ENCODE measurements at places on chromosomes 7 and 10.

DNA sequence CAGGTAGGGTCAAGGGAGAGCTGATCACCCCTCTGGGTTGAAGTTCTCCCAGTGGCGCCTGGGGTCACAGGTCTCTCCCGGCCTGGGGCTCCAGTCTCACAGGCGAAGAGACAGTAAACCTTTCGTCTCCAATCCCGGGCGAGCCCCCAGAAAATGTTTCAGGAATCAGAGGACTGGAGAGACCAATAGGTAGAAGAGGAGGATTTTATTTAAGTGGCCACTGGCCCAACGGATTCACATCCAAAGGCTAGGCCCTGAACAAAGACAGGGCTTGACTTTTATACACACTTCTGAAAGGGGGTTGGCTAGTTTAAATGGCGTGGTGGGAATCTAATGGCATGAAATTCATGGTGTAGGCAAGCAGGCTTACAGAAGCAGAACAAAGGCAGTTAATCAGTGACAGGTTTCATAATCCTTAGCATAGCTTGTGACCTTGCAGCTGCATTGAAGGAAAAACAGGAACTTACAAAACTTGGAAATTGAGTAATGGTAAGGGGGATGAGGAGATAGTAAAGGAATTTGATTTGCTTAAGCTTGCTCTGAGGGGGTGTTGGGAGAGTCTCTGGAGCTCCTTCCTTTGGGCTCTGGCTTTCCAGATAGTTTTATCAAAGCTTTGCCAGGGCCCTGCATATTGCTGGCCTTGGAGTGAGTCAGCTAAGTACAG, 105.5 kb downstream of the TRIM24 start:
- peak; percentile 44 for DNase-seq

DNA sequence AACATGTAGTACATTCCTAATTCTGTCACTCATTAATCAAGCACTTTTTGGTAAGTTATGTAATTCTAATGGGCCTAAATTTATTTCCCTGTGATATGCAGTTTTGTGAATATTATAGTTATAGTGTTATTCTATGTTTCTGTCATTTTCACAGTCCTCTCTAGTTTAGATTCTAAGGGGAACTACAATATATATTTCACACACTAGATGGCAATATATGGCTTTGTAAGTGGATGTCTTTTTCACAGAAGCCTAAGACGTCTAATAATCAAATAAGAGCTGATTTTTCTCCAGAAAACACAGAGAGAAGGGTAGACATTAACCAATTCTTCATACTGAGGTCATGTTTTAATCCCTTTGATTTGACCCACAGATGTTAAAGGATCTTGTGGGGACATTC, 18.0 kb downstream of the RNLS start:
- DNase-seq = no peak

GRCh38 chr10:83410570-83410969, 728.7 kb upstream of the GHITM start:
- no peak for DNase-seq

- DNase-seq = no peak
These were observed 31.6 kb downstream of the ELMO1 start for GRCh38 chr7:37417107-37417474.

DNA sequence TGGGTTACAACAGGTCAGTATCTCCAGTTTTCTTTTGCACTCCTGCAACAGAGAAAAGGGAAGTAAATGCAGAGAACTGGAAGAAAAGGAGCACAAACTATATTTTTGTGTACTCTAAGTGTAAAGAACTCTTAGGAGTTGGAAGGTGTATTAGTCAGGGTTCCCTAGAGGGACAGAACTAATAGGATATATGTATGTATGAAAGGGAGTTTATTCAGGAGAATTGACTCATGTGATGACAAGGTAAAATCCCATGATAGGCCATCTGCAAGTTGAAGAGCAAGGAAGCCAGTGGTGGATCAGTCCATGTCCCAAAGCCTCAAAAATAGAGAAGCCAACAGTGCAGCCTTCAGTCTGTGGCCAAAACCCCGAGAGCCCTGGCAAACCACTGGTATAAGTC, 22.6 kb upstream of the RAB18 start:
- DNase-seq = no peak

DNA sequence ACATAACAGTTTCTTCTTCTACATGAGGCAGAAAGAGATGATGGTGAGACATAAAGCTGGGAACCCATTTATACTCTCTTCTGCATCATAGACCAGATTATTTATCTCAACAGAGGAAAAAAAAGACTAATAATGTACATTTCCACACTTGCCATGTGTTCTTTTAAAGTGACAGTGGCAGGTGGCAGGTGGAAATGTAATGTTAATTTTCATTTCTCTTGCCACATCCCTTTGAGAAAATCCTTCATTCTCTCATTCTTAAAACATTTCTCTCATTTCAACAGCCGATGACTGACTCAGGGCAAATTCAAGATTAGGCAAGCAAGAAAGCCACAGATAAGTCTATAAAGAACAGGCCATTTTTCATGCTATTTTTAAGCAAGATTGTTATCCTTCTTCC, 635.6 kb upstream of the SORCS1 start:
- DNase-seq = no peak

GRCh38 chr7:64183126-64183742, 23.8 kb upstream of the ZNF735 start:
- DNase-seq = peak; percentile 25

DNA sequence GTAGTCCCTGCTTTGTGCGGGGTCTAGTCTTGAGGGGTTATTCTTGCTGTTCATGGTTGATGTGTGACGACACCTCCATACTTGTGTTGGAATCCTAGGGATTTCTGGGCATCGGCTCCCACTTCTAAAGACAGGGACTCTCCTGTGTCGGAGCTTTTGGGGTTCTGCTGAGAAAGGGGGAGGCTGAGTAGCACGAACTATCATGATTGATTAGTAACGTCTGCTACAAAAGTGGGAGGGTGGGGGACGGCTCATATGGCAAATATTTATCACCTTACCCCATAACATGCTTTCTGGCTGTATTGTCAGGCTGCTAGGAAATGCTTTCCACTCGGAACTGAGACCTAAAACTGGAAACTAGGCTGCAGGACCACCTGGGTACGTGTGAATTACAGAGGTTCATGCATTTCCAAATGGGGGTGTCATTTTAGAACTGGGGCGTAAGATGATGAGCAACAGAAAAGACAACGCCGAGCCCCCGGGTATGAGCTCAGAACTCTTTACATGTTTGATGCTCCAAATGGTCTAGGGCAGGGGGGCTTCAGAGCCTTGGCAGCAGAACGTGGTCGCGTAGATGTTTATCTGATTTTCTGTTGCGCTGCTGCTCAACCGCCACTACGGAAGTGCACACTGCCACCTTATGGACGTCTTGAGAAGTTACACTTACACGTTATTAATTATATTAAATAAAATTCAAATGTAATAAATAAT, 15.1 kb upstream of the NME8 start:
- peak; percentile 8 for DNase-seq

All from ELF-1 (cell line).